ENCODE measurements at places on chromosomes 6 and 20.

GRCh38 chr6:10138917-10139316 is 276.0 kb downstream of the TFAP2A start:
- no peak for DNase-seq

- no peak for DNase-seq
Measured at GRCh38 chr6:2646346-2646745, 104.4 kb downstream of the MYLK4 start.

GRCh38 chr6:110537208-110538123 is 61.1 kb upstream of the SLC22A16 start:
- DNase-seq, result no peak

- no peak for DNase-seq
Measured at GRCh38 chr6:125668071-125668470, 81.4 kb upstream of the HEY2 start.

GRCh38 chr6:7761051-7761450 is 35.2 kb downstream of the BMP6 start:
- no peak for DNase-seq

- DNase-seq, result no peak
Measured at GRCh38 chr6:85828973-85829372, 186.3 kb upstream of the SYNCRIP start.

DNA sequence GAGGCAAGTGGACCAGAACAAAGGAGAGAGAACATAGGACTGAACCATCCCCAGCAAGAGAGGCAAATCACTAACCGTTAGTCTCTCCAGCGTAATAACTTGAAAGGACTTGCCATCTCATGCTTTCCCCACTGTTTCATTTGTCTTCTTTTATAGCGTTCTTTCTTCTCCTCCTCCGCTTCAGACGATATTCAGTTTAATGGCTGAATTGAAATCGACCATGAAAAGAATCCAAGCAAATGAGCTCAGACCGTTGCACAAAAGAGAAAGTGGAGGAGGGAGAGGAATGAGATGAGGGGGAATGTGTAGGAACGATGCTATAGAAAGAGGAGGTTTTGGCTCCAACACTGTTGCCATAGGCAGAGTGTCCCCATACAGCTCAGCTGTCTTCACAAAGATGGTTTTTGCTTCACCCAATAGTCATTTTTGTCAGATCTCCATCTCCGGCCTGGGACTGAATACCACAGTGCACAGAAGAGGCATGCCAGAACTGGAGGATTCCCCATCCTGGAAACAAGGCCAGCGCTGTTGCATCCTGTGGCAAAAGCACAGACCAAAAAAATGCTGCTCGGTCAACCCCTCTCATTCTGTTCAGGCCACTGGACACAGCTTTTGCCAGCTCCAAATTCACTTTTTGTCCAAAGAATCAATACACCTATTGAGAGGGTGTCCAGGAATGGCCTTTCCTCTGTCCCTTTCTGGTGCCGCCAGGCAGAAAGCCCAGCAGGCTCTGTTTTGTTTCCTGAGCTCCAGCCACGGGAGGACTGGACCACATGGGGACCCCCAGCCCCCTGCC is 176.1 kb downstream of the ID4 start:
- DNase-seq, result no peak

DNA sequence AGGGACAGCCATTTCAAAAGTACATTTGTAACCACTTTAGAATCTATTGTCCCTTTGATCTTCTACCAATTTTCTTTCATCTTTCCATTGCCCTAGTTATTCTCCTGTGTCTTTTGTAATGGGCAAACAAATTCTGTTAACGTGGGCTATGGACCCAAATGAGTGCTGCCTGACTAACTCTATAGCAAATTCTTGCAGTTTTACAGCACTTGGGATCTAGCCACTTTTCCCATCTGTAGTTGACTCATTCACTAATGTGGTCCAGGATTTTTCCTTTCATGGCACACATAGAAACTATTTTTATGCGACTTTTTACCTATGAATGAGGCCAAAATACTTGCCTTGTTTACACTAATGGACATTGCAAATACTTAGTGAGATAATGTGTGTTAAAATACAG is 52.0 kb downstream of the GRIK2 start:
- DNase-seq, result no peak

- DNase-seq, result no peak
Measured at GRCh38 chr6:45436544-45437438, 59.1 kb upstream of the SUPT3H start.

DNA sequence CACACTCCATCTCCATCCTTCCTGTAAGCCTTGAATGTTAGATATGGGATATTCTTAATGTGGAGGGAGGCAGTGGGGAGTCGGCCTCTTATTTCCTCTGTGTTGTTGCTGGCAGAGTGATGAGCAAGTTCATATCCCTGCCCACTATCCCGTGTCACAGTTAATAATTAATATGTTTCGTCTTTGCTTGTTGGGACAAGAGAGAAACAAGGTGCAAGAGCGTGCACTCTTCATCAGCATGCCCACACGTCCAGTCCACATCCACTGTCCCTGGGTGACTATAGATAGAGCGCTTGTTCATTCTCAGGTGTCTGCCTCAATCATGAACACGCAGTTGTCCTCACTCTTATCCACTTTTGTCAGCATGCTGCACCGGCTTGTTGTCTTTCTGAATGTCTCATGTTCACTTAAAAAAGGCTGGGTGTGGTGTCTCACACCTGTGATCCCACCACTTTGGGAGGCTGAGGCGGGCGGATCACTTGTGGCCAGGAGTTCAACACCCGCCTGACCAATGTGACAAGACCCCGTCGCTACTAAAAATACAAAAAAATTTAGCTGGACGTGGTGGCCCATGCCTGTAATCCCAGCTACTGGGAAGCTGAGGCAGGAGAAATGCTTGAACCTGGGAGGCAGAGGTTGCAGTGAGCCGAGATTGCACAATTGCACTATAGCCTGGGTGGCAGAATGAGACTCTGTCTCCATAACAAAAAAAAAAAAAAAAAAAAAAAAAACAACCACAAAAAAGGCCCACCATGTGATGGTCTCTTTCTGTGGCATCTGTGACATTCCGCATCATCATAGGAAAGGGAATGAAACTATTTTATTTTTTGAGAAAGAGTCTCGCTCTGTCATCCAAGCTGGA is 34.2 kb downstream of the PPP1R3G start:
- no peak for DNase-seq

DNA sequence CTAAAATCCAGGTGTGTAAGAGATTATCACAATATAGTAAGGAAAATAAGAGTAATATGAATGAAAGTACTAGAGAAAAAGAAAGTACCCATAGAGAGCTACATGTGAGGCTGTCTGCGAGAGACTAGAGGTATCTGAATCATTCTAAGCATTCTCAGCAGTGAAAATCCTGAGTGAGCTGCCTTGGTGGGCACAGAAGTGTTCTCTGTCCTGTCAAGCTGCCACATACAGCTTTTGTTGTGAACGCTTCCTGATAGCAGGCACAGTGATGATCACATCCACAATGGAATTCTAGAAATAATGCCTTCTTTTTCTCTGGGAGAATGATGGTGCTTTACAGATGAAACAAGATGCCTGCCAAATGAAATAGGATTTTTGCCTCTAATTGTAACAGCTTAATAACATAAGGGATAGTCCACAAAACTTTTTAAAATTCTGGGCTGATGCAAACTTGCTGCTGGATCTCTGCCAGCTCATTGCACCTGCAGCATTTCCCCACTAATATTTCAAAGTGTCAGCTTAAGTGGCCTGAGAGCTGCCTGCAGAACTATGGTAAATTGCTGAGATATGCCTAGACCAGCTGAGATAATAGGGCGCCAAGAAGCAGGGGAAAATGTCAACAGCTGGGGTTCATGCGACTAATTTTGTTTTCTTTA is 620.5 kb downstream of the DOK5 start:
- no peak for DNase-seq

GRCh38 chr6:51105357-51105756 is 286.7 kb downstream of the TFAP2B start:
- DNase-seq, result no peak

GRCh38 chr20:48818481-48818987 is 9.3 kb downstream of the PREX1 start:
- DNase-seq, result peak; percentile 76

DNA sequence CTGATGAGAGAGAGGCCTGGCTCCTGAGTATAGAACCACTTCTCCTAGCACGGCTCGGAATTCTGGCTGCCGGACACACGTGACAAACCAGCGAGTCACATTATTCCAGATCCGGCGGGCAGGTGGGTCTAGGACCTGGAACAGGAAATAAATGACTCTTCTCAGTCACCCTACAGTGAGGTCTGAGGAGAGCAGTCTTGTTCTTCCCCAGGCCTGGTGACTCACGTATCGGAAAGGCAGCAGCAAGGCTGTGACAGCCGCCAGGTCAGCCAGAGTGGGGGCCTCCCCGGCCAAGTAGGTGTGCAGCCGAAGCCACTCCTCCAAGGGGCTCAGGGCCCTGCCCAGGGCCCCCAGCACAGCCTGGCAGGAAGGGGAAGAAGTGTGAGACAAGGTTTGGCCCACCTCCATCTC is 2.8 kb downstream of the VARS1 start:
- no peak for DNase-seq

GRCh38 chr20:25629816-25630499 is 6.1 kb upstream of the NANP start:
- no peak for DNase-seq

DNA sequence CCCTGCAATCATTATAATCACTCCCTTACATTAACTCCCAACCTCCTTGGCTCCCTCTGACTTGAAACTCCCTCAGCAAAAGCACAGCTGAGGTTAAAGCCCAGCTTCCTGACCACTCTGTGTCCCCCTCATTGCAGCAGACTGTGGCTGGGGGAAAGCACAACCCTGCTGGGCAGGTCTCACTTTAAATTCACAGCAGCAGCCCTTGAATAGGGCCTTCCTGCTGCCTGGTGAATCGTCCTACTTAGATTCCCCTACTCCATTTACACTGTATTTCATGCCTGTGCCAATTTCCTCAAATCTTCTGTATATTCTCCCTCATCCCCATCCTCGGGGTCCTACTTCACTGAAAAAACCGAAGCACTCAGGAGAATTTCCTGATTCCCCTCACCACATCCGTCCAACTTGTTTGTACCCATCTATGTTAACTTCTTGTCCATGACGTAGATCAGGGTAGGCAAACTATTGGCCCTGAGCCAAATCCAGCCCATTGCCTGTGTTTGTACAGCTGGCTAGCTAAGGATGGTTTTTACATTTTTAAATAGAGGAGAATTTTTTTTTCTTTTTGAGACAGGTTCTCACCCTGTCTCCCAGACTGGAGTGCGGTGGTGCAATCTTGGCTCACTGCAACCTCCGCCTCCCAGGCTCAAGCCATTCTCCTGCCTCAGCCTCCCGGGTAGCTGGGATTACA is 31.5 kb upstream of the GCM1 start:
- peak; percentile 47 for DNase-seq

GRCh38 chr6:104484626-104485025 is 375.1 kb downstream of the HACE1 start:
- DNase-seq, result no peak

DNA sequence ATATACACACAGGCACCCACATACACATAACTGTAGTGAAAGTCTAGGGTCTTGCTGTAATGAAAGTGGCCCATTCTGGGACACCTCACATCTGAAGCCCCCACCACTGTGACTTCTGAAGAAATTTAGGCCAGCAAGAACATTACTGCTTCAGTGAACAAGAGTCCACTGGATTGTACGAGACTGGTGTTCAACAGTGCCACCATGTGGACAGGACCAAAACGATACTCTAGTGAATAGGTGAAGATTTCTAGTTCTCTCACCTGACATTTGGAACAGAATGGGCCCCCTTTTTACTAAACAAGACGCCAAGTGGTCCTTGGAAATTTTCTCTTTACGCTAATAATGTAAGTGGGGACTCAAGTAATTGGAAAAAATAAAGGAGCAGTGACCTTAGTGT is 156.9 kb downstream of the MAFB start:
- no peak for DNase-seq

- DNase-seq, result no peak
Measured at GRCh38 chr6:75620381-75621304, 19.0 kb downstream of the SENP6 start.

- DNase-seq, result no peak
Measured at GRCh38 chr6:2103765-2104523, 141.5 kb downstream of the GMDS start.

- no peak for DNase-seq
Measured at GRCh38 chr20:38138086-38138778, 26.8 kb downstream of the TGM2 start.

DNA sequence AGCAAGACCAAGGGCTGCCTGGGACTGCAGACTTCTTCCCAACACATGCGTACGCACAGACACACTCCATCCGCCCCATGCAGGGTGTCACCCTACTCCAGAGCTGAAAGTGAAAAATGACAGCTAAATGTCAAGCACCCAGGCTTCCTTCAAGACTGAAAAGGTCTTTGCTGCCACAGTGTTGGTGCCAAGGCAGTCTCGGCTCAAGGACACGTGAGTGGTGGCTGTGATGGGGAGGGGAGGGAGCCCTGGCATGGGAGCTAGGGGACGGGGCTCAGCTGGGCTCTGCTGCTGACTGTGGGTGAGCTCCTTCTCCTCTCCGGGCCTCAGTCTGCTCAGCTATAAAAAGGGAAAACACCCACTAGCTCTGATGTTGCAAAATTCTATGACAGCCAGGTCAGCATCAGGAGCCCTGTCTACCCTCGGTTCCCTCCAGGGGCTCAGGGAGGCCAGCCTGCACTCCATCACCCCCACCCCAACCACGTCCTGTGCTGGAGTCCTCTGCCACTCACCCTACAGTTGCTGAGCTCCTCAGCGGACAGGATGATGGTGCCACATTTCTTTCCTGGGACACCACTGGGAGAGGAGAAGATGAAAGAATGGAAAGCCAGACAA is 47.6 kb downstream of the CPNE5 start:
- no peak for DNase-seq

- peak; percentile 89 for DNase-seq
Measured at GRCh38 chr6:111482959-111483735, at the start of gene REV3L. REV3L (minus strand) TSS chr6:111483218; CDS start chr6:111482888, 330 bp downstream.

GRCh38 chr6:110474500-110474899 is 1.9 kb downstream of the SLC22A16 start:
- no peak for DNase-seq

GRCh38 chr20:31939661-31940060 is 12.2 kb downstream of the PDRG1 start:
- DNase-seq, result no peak

DNA sequence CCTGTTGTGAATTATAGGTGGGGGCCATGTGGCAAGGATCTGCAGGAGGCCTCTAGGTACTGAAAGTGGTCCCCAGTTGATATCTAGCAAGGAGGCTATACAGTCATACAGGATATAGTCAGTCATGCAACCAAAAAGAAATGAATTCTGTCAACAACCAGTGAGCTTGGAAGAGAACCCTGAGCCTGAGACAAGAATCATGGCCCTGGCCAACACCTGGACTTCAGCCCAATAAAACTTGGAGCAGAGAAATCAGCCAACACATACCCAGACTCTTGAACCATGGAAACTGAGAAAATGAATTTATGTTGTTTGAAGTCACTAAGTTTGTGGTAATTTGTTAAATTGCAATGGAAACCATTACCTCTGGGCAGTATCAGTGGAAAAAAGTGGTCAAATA is 370.2 kb downstream of the KIF16B start:
- no peak for DNase-seq

DNA sequence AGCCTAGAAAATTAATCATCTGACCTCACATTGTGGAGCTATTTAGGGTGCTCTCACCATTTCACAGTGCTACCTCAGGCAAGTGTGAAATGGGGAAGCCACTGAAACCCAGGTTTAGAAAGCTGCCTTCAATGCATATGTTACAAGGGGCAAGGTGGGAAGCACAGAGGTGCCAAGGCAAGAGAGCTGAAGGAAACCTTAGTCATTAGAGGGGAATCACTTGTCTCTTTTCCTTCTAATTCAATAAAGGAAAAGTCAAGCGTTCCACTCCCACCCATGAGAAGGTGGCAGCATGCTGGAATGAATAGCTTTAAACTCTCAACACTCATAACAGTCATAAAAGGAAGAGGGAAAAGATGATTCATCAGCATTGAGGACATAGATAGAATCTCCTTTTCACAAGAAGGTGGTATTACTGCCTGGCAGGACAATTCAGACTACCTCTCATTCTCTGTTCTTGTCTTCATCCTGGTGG is 251.9 kb upstream of the IRAK1BP1 start:
- no peak for DNase-seq
